ENCODE measurements at places on chromosomes 16 and 17.
A peak's percentile ranks its signal among the peaks of the same experiment; 100 is the strongest.

DNA sequence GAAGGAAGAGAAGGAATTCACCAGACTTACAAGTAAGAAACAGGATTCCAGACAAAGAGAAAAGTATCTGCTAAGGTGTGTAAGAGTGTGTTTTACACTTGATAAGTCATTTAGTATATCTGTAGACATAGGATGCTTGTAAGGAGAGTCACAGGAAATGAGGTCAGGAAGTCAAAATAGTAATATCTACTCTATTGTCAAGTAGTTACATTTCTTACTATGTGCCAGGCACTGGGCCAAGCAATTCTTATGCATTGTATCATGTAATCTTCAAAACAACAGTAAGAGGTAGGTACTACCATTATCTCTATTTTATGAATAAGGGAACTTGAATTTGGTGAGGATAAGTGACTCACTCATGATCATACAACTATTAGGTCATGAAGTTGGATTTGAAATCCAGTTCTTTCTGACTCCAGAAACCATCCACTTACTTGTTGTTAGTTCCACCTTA, 129.1 kb downstream of the SNX11 start:
- no peak for DNase-seq

DNA sequence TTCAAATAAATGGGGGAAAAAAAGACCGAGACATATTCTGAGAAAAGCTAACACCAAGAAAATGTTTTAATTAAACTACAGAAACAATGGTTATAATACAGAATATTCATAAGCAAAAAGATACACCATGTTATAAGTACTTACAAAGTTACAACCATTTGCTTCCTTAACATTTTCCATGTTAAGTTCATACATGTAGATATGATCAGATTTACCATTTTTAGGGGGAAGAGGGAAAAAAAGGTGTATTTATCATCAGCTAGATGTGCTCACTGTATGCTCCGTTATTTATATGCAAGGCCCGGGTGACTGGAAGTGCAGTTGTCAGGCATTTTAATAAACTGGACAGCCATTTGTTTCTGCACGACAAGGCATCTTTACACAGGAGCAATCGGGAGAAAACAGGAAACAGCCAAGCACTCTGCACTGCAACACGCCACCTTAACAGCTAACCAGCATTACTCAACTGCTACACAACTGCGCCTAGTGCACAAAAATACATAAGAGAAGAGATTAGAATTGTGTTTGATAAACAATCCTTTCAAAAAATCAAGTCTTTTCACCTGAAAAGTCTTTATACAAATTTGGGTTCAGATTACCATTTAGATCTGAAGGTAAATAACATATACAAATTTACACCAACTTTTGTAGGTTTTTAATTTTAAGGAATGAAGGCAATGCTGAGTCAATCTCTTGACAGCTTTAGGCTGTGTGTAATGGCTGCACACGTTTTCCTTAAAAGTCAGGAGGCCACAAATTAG, 2.9 kb downstream of the SRSF2 start:
- DNase-seq: no peak

DNA sequence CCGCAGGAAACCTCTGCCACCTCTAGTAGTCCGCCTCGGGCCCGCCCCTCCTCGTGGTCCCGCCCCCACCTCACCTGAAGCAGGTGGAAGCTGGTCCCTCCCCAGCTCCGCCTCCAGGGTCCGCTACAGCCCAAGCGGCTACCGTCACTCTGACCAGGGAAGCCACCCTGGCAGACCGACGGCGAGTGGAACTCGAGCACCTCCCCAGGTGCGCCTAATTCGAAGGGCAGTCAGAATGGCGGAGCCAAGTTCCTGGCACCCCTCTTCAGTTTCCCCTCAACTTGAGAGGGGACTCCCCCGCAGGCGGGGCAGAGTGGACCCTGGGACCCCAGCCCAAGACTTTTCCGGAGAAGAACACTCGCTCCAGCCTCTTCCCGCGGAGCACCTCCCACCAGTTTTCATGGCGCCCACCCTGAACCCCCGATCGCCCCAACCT, 507 bp downstream of the FHOD1 start:
- DNase-seq: peak; percentile 61

DNA sequence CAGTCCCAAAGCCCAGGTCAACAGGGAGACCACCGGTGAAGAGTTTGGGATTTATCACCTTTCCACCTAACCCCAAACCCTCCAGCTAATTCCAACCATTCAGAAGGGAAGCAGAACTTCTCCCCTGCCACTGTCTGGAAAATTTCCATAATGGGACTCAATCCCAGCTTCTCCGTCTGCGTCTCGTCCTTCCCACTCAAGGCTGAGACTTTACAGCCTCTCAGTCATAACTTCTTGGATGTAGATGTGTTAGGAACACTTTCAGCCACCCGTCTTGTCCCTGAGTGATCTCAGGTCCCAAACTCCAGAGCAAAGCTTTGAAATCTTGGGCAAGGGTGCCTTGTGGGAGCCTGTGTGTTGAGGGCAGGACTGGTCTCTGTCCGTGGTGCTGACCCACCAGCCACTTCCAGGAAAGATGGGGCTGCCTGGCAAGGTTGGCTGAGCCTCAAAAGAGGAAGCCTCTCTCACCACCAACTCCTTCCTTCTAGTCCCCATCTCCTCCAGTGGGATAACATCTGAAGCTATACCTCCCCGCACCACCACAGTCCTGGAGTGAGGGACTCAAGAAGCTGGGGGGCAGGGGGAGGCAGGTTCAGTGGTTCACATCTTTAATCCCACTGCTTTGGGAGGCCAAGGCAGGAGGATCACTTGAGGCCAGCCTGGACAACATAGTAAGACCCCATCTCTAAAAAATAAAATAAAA, 9.3 kb downstream of the GAS2L2 start:
- peak; percentile 79 for DNase-seq

- DNase-seq: no peak
These were observed 70.2 kb upstream of the PSMD7 start for GRCh38 chr16:74226338-74226954.

DNA sequence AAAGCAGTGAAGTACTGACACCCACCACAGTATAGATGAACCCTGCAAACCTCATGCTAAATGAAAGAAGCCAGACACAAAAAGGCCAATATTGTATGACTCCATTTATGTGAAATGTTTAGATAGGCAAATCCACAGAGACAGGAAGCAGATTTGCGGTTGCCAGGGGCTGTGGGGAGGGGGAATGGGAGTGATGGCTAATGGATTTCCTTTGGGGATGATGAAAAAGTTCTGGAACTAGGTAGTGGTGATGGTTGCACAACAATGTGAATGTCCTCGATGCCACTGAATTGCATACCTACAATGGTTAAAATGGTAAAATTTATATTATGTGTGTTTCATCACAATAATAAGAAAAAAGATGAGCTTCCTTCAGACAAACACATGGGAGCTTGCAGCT, 28.4 kb upstream of the WFIKKN2 start:
- DNase-seq: no peak

DNA sequence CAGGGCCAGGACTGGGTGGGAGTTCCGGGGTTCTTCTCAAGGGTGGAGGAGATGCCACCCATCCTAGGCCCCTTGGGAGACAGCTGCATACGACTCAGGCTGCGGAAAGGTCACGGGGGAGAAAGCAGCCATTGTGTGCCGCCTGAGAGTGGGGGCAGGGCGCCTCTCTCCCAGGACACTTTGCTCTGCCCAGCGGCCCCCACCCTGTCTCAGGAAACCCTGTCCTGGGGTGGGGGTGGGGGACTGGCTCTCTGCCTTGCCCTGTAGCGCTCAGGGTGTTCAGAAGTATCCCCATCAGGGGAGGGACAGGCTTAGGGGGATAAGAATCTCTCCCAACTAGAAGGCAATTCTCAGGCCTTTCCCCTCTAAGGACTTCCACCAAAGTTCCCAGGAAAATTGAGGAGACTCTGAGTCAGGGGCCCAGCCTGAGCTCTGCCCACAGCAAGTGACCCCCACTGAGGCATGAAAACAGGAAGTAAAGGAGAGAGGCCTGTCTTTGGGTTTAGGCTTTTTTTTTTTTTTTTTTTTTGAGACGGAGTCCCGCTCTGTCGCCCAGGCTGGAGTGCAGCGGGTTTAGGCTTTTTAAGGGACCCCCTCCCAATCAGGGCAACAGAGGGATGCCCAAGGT, 4.9 kb downstream of the GIT1 start:
- no peak for DNase-seq

- DNase-seq: no peak
These were observed 1.8 kb downstream of the SLC12A4 start for GRCh38 chr16:67966549-67967182.

DNA sequence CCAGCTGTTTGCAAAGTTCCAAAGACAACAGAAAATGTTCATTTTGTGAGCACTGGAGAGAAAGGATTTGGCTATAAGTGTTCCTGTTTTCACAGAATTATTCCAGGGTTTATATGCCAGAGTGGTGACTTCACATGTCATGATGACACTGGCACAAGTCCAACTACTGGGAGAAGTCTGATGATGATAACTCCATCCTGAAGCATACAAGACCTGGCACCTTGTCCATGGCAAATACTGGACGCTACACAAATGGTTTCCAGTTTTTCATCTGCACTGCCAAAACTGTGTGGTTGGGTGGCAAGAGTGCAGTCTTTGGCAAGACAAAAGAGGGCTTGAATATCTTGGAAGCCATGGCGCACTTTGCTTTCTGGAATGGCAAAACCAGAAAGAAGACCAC, 385.0 kb downstream of the CDH11 start:
- no peak for DNase-seq

DNA sequence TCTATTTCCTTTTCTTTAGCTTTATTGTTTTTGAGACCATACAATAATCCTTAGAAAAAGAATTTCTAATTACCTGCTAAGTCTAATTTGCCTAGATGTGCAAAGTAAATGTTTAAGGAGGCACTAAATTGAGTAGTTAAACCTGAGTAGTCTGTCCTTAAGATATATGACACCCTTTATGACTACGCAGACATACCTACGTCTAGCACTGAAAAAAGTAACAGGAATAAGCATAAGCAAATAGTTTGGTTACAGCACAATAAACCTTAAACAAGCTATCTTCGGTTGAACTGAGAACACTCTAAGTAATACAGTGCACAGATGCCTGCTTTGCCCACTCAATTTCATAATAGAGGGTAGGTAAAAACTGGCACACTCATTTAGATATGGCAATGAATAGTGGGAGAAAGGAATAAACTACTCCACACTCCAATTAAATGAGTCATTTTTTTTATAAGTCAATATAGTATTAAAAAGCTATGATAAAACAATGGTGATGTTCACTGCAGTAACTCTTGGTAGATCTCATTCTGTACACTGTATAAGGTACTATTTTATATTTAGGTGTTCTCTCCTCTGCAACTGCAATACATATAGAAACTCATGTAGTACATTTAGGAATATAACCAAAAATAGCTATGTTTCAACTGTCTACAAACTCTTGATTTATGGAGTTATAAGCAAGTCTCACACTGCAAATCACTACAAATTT, 19.7 kb upstream of the INTS2 start:
- DNase-seq: no peak

DNA sequence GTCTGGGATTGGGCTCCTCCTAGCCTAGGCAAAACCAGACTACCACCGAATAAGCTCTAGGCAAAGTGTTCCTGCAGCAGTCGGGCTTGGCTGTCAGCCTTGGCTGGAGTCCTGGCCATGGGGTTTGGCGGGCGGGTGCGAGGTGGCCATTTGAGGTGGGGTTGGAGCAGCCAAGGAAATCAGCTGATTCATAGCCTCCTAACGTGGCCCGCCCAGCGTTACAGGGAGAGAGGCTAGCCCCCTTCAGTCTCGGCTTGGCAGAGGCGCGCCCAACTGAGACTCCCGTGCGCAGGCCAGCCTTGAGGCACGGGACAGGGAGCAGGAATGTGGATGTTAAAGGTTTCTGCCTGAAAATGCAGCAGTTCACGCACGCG, 1.9 kb downstream of the PMP22 start:
- DNase-seq: peak; percentile 25

DNA sequence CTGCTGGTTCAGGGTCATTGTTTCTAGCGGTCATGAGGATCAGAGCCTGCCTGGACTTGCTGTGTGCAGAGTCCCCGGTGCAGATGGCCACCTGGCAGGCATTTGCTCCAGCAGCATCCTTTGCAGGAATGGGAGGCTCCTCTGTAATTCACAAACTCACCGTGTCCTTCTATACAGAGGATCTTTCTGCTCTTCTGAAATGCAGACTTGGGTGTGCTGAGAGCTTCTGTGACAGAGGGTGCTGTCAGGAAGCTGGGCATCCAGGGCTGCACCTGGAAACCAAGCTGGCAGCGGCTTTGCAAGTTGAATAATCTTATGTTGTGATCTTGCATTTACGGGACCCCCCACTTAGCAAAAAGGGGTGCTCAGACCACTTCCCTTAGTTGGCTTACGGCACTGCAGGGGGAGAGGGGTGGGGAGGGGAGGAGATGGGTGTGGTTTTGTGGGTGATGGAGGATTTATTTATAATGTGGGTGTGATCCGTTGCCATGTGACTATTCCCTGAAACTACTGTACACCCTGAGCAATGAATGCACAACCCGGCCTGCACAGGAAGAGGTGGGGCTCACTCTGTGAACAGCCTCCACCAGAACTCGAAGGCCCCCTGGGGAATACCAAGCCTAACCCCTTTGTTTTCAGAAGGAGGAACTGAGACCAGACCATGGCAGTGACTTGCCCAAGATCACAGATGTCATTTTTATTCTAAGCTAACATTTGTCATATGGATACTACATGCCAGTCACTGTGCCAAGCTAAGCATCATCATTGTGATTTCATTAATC, 178.3 kb downstream of the PRKCB start:
- DNase-seq: no peak

DNA sequence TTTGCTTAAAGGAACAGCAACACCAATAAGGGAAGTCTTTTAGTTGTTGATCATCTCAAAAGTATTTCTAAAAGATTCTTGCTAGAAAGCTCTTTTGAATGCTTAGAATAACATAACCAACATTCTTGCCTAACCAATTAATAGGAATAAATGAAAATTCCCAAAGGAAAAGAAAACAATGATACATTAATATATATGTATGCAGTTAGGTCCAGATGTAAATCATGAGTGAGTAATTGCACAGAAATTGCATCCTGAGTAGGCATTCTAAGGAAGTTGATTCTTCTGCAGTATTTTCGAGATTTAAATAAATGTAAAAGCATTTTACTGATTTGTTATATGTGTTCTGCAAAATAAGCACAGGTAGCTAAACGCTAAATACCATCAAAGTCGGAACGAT, 22.1 kb downstream of the COX10 start:
- DNase-seq: no peak

DNA sequence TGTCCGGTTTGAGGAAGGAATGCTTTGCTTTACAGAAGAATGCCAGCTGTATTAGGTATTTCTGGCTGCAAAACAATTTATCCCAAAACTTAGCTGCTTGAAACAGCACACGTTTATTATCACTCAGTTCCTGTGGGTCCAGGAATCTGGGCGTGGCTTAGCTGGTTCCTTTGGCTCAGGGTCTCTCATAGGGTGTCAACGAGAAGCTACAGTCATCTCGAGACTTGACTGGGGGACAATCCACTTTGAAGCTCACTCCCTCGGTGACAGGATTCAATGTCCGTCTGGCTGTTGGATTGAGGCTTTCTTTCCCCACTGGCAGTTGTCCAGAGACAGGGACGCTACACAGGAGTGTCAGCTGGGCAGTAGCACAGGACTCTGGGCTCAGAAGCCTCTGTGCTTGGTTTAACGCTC, 9.6 kb upstream of the RHBDF2 start:
- no peak for DNase-seq

- no peak for DNase-seq
These were observed 23.6 kb upstream of the SMURF2 start for GRCh38 chr17:64685705-64686104.
